Motor neuron (in vitro differentiated cells): ENCODE measurements at places on chromosomes 5 and 9. TPM values are rescaled to one million over a fixed set of nuclear protein-coding genes. Genes with fewer than 3 reads are reported as not detected.

KCNIP1 gene
- 17.5 and 19.3 TPM in 2 replicates for total RNA-seq

ETF1 gene
- total RNA-seq, result 74.8 and 76.6 TPM in 2 replicates

ADAMTS6 gene
- 0.41 and 0.80 TPM in 2 replicates for total RNA-seq

ANGPTL2 gene
- total RNA-seq, result 1.1 and 1.4 TPM in 2 replicates

SPATA9 gene
- 0.81 and 1.3 TPM in 2 replicates for total RNA-seq

SAPCD2 gene
- 9.8 and 10.1 TPM in 2 replicates for total RNA-seq

MPDZ gene
- 39.1 and 58.5 TPM in 2 replicates for total RNA-seq

C9orf153 gene
- 0.42 and 0.46 TPM in 2 replicates for total RNA-seq

CCDC69 gene
- 3.0 TPM in 2 replicates for total RNA-seq

FOXI1 gene
- 0.27 and 1.1 TPM in 2 replicates for total RNA-seq

TAF11L5 gene
- 1.0 and 1.4 TPM in 2 replicates for total RNA-seq

WNT8A gene
- total RNA-seq, result 0.35 TPM in 1 of 2 replicates, not detected in the other

LECT2 gene
- total RNA-seq, result 0.81 TPM in 1 of 2 replicates, not detected in the other

RGS7BP gene
- 7.4 and 8.2 TPM in 2 replicates for total RNA-seq

QRFP gene
- 0.33 and 1.1 TPM in 2 replicates for total RNA-seq

GADD45G gene
- total RNA-seq, result 2.7 and 3.5 TPM in 2 replicates

IL4 gene
- total RNA-seq, result not detected in 2 replicates

FBP1 gene
- total RNA-seq, result 0.33 and 0.81 TPM in 2 replicates

GPR150 gene
- 0.53 and 0.85 TPM in 2 replicates for total RNA-seq

ACOT12 gene
- 0.16 and 1.0 TPM in 2 replicates for total RNA-seq

GRIN3A gene
- 2.2 and 2.8 TPM in 2 replicates for total RNA-seq

SPATA31D4 gene
- total RNA-seq, result 0.15 and 0.27 TPM in 2 replicates

KCNMB1 gene
- total RNA-seq, result 0.17 and 0.18 TPM in 2 replicates

SPINK5 gene
- total RNA-seq, result not detected in 2 replicates

SNCAIP gene
- 1.6 and 2.5 TPM in 2 replicates for total RNA-seq

ZDHHC11 gene
- total RNA-seq, result 6.9 and 7.4 TPM in 2 replicates

LCN12 gene
- 1.7 and 2.7 TPM in 2 replicates for total RNA-seq

CLTA gene
- 149 and 175 TPM in 2 replicates for total RNA-seq

NTNG2 gene
- 2.3 and 2.8 TPM in 2 replicates for total RNA-seq

PALM2AKAP2 gene
- total RNA-seq, result 0.34 and 1.3 TPM in 2 replicates

CCDC183 gene
- 3.2 and 3.9 TPM in 2 replicates for total RNA-seq

ADGRV1 gene
- 46.1 and 46.9 TPM in 2 replicates for total RNA-seq

CCDC152 gene
- 21.0 and 22.0 TPM in 2 replicates for total RNA-seq

CCNO gene
- 0.25 and 0.32 TPM in 2 replicates for total RNA-seq

IRGM gene
- not detected in 2 replicates for total RNA-seq

SPATA31E1 gene
- total RNA-seq, result 0.22 and 1.4 TPM in 2 replicates

PTGR1 gene
- total RNA-seq, result 15.8 and 16.3 TPM in 2 replicates

CCL27 gene
- total RNA-seq, result 1.7 and 1.9 TPM in 2 replicates

FOXD1 gene
- total RNA-seq, result 9.6 and 27.2 TPM in 2 replicates

FBP2 gene
- 0.29 and 0.45 TPM in 2 replicates for total RNA-seq

KLHL9 gene
- total RNA-seq, result 36.6 and 39.0 TPM in 2 replicates

PTPRD gene
- total RNA-seq, result 109 and 141 TPM in 2 replicates

KCNN2 gene
- total RNA-seq, result 0.27 and 0.41 TPM in 2 replicates

CCNI2 gene
- total RNA-seq, result 0.27 and 1.6 TPM in 2 replicates

SOX30 gene
- total RNA-seq, result 0.11 and 0.13 TPM in 2 replicates

WHRN gene
- 10.5 and 14.3 TPM in 2 replicates for total RNA-seq

PSAT1 gene
- total RNA-seq, result 60.9 and 62.1 TPM in 2 replicates

TMEFF1 gene
- 28.2 and 34.7 TPM in 2 replicates for total RNA-seq

DNAI1 gene
- 1.5 and 2.0 TPM in 2 replicates for total RNA-seq

PTGES gene
- 0.55 and 0.79 TPM in 2 replicates for total RNA-seq

ASS1 gene
- total RNA-seq, result 95.8 and 298 TPM in 2 replicates
